A549 treated with dexamethasone at 1 μM for 4 hours (cell line): ENCODE measurements at places on chromosomes 4 and X. TPM values are rescaled to one million over a fixed set of nuclear protein-coding genes. Genes with fewer than 3 reads are reported as not detected.

The FBXL5 gene
- total RNA-seq: 25.7 to 33.3 TPM (median 28.1 TPM) in 5 replicates

The MAML3 gene
- 11.7 to 17.6 TPM (median 14.2 TPM) in 5 replicates for total RNA-seq

The TMEM144 gene
- 3.0 to 3.7 TPM (median 3.5 TPM) in 5 replicates for total RNA-seq

The ADRA2C gene
- 6.1 to 11.5 TPM (median 10.2 TPM) in 5 replicates for total RNA-seq

The UGT2B10 gene
- total RNA-seq: 0.05 TPM in 1 of 5 replicates, not detected in the others
